ENCODE measurements at places on chromosomes 11 and 22. TPM values are rescaled to one million over a fixed set of nuclear protein-coding genes. Genes with fewer than 3 reads are reported as not detected.
A peak's percentile ranks its signal among the peaks of the same experiment; 100 is the strongest.

The PDGFB gene
- not detected for total RNA-seq

The CARD16 gene
- not detected for total RNA-seq

The SLC7A4 gene
- not detected for total RNA-seq

The CRYBA4 gene
- not detected for total RNA-seq

The TRIM6 gene
- 8.5 TPM for total RNA-seq

The OR5T2 gene
- not detected for total RNA-seq

The EMID1 gene
- total RNA-seq: 0.07 TPM

The CSNK2A3 gene
- 1.3 TPM for total RNA-seq

The OR5AS1 gene
- not detected for total RNA-seq

The IL18BP gene
- total RNA-seq: 2.4 TPM

The TTC36 gene
- not detected for total RNA-seq

The RASSF10 gene
- not detected for total RNA-seq

The LINC01488 gene
- not detected for total RNA-seq

The CCDC188 gene
- total RNA-seq: not detected

GRCh38 chr11:132941024-132941646, 591.2 kb downstream of the OPCML start:
- peak; percentile 23 for DNase-seq

- DNase-seq: no peak
Measured at GRCh38 chr11:67780056-67780455, 105.6 kb upstream of the ALDH3B2 start.

GRCh38 chr11:12540075-12540680, 134.0 kb upstream of the TEAD1 start:
- DNase-seq: no peak

- no peak for DNase-seq
Measured at GRCh38 chr11:79392161-79392560, 48.7 kb downstream of the TENM4 start.

GRCh38 chr11:79546351-79546750, 105.5 kb upstream of the TENM4 start:
- no peak for DNase-seq

GRCh38 chr22:47052236-47053012, 290.0 kb downstream of the TBC1D22A start:
- no peak for DNase-seq

- DNase-seq: no peak
Measured at GRCh38 chr22:22092101-22092500, 109.5 kb upstream of the TOP3B start.

GRCh38 chr22:46214149-46214548, 35.9 kb downstream of the CDPF1 start:
- no peak for DNase-seq

DNA sequence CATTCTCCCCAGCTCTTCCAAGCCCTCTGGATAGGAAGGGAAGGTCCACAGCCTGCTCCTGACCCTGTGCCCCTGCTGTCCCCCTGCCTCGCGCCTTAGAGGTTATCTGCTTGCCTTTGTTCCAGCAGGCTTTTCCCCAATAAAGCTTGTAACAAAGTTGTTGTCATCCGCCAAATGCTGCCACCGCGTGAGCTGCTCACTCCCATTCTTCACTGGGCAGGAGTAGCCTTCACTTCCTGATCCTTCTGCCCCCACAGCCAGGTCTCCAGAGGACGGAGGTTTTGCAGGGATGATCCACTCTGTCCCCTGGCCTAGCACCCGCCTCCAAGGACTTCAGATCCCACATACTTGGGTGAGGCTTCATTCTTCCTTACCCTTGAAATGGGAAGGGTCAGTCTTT, 94.0 kb upstream of the RASSF10 start:
- no peak for DNase-seq

- DNase-seq: no peak
Measured at GRCh38 chr22:19239464-19239863, 52.1 kb downstream of the CLTCL1 start.

GRCh38 chr11:29916040-29916439, 100.8 kb downstream of the KCNA4 start:
- no peak for DNase-seq

- DNase-seq: no peak
Measured at GRCh38 chr11:103395612-103396011, 286.4 kb downstream of the DYNC2H1 start.

- DNase-seq: no peak
Measured at GRCh38 chr11:130178441-130179339, 19.1 kb downstream of the ST14 start.

GRCh38 chr22:37229805-37230672, 14.0 kb downstream of the RAC2 start:
- DNase-seq: peak; percentile 13

DNA sequence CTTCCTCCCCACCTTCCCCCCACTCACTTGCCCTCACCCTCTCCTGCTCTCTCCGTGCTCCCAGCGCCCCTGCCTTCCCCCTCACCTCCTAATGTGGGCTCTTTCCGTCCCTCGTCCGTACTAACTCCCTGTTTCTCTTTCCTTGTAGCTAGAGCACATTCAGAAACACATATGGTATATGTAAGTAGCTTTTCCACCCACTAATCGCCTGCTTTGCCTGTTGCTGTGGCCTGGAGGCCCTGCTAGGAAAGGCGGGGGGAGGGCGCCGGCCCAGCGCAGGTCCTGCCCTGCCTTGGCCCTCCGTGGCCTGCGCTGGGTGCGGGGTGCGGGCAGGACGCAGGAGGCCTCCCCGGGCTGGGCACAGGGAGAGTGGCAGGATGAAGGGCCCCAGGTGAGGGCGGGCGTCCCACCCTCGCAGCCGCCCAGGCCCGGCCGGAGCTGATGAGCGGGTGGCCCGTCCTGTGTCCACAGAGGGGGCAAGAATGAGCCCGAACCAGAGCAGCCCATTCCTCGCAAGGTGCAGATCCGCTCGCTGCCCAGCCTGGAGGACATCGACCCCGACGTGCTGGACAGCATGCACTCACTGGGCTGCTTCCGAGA, 41.7 kb downstream of the MOB2 start:
- no peak for DNase-seq

GRCh38 chr11:26073646-26074045, 258.3 kb upstream of the ANO3 start:
- DNase-seq: no peak

DNA sequence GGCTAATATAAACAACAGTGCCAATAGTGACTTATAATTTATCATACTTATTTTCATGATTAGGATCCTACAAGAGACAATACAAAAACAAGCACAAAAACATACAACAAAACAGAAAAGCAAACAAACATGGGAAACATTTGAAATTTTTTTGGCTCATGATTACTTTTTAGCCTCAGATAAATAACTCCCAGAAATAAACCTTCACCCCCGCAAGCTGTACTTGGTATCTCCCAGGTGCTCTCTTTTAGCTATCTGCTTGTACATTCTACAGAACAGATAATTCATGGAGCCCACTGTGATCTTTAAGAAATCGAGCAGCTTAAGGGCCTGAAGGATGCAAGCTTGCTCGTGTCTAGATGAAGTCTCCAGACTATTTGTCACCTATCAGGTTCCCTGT, 883 bp downstream of the NXPE4 start:
- DNase-seq: no peak

DNA sequence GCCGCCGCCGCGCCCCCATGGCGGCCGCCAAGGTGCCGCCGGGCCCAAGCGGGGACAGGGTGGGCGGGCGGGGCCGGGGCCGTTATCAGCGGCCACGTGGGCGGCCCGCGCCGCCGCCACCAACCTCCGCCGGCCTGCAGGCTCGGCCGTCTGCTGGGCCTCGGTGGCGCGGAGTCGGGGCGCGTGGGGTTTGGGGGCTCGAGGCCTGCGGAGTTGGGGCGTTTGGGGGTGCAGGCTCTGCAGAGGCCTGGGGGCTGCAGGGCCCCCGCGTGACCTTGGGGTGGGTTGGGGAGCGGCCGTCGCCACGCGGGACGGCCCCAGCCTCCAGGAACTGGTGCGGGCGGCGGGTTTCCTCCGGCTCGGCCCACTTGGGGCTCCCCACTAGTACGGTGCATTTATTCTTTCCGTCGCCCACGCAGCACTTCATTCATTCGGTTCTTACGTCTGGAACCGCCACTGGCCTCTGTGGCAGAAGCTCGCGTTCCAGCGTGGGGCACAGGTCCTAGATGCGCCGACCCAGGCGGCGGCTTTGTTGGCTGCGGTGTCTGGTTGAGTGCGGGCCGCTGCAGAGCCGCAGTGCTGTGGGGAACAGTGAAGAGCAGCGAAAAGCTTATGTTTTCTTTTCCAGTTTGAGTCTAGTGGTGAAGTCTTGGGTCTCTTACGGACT, 740 bp upstream of the TRMT2A start:
- DNase-seq: no peak

- no peak for DNase-seq
Measured at GRCh38 chr22:44483878-44484277, 14.2 kb downstream of the RTL6 start.

DNA sequence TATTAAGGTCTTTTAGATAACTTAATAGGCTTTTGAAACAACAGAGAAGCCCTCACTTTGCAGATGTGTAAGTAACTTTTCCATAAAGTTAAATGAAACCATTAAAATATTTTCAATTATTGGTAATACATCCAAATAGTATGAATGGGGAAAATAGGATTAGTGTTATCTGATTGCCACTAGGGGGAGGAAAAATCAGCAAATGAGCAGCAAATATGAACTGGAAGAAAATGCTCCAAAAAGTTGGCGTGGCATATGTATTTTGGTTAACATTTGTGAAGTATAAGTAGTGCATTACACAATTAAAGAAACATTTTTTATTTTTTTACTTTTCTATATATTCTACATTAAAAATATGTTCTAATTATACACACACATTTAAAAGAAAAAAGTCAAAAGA, 259.8 kb upstream of the ANO5 start:
- DNase-seq: no peak

GRCh38 chr11:4156571-4156970, 62.0 kb downstream of the RRM1 start:
- no peak for DNase-seq

DNA sequence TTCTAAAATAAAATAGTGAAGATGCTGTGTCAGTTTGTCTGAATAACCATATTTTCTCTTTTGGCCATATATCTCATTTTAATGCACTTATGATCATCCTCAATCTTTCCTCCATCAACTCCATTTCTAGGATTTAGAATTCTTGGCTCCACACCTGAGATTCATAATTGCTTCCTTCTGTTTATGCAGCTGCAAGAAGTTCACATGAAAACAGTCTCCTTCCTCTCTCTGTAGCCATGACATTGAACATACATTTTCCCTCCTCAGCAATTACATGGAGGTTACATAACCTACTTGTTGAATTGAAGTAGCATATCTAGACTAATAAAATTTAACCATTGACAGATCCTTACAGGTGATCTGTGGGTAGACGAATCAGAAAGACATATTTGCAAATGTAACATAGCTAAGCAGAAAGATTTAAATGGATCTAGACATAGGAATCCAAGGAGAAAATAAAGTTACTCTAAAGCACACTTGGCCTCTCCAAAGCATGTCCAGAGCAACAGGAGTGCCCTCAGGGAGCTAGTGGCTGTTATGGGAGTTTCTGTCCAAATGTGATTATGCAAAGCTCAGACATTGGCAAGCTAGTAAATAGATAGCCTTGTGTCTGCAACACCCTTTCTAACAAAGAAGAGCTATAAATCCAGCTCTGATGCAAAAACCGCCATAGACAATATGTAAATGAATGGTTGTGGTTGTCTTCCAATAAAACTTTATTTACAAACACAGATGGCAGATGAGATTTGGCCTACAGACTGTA, 119.9 kb upstream of the MPPED2 start:
- no peak for DNase-seq

DNA sequence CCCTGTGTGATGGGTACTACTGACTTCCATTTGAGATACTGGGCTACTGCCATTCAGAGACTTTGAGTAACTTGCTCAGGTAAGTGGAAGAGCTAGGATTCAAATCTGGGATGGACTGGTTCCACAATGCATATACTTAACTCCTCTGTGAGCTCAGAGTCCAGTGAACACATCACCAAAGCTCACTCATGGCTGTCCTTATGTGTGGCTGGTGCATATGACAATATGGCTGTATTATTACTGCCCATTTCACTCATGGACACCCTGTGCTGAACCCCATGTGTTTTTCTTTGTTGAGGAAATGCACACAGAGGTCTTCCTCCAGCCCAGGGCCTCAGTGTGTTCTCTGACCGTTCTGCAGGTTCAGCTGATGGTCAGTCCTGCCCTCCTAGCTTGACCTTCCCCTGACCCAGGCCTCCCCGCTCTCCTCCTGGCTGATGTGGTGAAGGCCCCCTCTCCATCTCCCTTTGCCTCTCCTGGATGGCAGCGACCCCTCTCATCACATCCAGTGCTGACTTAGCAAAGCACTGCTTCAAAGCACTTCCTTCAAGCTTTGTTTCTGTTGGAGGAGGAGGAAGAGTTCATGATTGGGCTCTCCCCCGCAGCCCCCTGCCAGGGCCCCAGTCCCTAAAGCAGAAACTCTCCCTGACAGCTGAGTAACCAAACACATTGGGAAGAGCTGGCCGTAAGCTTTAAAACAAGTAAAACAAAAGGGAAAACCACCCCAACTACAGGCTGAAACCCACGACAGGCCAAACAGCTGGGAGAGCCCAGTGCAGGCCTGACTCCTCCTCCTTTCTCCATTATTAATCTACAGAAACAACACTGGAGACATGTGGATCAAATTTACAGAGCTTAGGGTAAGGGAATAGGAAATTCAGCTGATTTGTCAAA, 101.2 kb downstream of the NAT10 start:
- DNase-seq: no peak

GRCh38 chr11:62678433-62678769, 472 bp downstream of the UBXN1 start:
- no peak for DNase-seq

GRCh38 chr11:71396548-71397123, 51.6 kb downstream of the DHCR7 start:
- DNase-seq: no peak

DNA sequence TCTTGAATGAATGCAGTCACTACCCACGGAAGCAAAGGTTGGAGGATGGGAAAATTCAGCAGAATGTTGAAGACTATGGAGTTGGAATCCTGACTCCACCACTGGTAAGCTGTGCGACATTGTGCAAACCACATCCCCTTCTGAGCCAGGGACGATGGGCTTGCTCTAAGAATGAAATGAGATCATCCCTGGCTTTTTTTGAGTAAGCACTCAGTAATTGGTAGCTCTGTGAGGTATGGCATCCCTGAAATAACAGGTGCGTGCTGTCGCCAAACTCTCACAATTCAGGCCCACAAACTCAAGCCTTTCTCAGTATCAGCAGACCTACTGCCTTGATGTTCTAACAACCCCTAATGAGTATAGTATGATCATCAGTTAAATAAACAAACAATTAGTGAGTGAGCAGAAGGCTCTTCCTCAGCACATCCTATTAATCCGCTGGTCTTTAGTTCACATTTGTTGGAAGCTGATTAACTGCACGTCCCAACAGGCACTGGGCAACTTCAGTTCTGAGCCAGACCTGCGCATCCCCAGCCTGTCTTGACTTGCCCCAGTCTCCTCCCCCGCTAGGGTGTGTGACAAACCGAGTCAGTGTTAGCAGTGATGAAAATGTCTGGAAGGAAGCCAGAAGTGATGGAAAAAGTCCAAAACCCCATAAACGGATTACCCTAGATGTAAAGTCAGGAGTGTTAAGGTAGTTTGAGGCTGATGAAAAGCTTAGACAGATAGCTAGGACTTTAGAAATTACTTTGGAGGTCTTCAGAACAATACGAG, 235.5 kb downstream of the GRIK4 start:
- DNase-seq: no peak
